ENCODE measurements at places on chromosomes 6 and 20.

GRCh38 chr6:33312361-33313104 is 1.3 kb downstream of the TAPBP start:
- peak; percentile 65 for DNase-seq

DNA sequence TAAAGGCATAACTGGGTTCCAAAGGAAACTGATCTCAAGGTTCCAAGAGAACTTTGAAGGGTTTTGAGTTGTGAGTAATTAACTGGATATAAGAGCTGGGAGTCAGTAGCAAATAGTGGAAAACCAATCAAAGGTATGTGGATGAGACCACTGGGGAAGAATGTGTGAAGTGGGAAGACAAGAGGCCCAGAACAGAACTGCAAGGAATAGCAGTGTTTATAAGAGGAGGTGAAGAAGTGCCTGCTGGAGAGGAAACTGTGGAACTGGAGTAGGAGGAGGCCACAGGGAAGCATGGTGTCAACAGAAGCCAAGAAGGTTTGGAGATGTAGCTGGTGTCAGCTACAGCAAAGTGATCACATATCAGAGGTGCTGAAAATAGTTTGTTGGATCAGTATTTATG is 18.7 kb upstream of the HDAC2 start:
- no peak for DNase-seq

DNA sequence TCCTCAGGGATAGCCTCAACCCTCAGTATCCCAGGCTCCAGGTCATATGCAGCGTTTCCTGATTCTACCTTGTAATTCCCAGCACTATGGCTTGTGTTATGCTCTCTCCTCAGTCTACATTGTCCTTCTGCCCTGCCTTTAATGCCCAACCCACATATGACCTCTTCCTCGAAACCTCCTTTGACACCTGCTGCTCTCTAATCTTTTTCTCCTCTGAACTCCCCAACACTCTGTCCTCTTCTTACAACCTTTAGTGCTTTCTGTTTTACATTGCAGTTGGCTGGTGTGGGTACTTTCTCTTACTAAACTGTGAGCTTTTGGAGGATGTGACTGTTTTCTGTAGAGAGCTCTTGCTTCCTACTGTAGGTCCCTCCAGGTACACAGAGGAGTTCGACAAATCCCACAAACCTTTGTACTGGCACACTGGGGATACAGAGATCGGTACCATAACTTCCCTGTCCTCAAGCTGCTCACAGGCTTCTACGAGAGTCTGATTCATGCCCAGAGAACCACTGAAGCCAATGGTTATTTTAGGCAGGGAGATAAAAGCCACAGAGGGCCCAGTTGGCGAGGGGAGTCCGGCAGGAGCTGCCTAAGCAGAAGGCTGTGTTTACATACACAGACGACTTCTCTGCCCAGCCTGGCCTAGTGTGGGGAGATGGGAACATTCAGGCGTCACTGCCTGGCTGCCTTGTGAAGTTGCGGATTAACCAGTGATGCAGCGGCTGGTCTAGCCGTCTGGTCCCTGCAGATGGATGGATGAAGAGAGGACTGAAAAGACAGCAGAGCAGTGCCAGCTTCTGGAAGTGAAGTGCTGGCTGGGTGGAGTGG is 8.4 kb upstream of the EPB41L1 start:
- DNase-seq: peak; percentile 61

DNA sequence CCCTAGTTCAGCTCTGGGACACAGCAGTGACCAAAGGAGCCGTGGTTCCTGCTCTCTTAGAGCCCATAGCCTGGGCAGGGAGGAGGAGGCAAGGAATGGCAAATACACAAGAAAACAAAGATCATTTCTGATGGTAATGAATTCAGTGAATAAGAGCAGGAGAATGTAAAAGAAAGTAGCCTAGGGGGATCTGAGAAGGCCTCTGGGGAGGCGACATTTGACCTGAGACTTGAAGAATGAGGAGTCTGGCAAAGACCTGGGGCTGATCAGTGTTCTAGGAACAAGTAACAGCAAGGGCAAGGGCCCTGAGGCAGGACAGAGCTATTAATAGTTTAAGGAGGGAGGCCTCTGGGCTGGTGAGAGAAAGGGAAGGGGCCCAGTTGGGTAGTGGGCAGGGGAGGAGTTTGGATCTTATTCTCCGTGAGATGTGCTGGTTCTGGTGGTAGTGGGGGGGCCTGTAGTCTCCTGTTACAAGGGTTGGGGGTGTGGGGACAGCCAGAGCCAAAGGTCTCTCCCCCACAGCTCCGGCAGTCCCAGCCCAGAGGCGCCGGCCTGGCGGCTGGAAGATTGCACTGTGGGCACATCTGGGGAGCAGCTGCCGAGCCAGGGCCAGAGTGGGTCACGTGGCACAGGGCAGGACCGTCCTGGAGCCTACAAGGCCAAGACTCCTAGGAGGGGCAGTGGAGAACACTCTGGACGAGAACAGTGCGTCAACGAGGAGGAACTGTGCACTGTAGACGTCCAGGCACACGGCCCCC is 9.3 kb upstream of the ID1 start:
- DNase-seq: no peak

- DNase-seq: no peak
These were observed 67.3 kb downstream of the MDGA1 start for GRCh38 chr6:37630281-37630799.

GRCh38 chr6:10586302-10586701 is 65.2 kb downstream of the GCNT2 start:
- DNase-seq: no peak

Measured in cerebellar nuclear complex (tissue), 1 donor.